ENCODE measurements at places on chromosomes 12 and 14.

- DNase-seq, result no peak
These were observed 10.0 kb upstream of the IL22 start for GRCh38 chr12:68263366-68263765.

DNA sequence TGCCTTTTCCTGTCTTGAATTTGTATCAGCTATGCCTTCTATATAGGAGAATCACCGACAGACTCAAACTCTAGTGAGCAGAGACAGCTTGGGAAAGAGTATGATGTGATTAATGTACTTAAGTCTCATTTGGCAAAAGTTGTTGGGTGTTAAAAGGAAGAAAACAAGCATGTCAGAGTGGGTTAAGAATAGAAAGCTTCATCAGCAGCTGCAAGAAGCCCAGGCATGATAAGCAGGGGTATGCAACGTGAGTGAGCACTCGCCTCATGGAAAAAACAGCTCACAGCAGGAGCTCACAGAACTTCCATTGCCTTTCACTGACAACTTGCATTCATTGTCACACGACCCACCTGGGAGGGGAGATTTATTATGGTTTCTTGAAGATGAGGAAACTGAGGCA is 35.9 kb upstream of the WNK1 start:
- no peak for DNase-seq

- no peak for DNase-seq
These were observed 131.3 kb downstream of the PTPRO start for GRCh38 chr12:15453613-15454012.

- no peak for DNase-seq
These were observed 47.5 kb upstream of the DYNC1H1 start for GRCh38 chr14:101916816-101917412.

DNA sequence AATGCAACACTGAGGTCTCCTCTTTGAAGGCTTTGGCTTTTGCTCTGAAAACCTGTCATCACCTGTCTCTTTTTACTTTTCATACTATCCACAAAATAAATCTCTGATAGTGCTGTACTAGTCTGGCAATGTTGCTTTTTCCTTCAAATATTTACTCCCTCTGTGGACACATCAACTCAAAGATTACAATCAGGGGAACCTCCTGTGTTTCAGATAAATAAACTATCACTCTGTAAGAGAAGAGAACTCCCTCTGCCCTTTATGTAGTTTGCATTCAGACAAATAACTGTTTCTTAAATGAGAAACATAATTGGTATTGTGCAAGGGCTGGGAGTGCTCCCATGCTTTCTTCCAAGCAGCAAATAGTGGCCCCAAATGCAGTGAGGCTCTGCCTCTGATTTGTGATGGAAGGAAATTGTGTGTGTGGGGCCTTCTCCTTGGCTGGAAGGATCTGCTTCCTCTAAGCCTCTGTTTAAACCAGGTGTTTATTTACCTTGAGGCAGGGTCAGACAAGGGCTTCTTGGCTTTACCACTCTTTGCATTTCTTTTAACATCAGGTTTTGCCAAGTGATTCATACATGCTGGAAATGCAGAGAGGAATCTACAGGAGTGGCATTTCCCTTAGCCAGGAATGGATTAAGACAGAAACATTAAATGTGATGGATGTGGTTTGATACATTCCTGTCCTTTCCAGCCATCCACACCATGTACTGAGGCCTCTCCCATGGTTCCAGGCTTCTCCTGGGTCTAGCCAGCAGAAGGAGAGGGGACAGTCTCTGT is 69.0 kb downstream of the AKAP6 start:
- no peak for DNase-seq

DNA sequence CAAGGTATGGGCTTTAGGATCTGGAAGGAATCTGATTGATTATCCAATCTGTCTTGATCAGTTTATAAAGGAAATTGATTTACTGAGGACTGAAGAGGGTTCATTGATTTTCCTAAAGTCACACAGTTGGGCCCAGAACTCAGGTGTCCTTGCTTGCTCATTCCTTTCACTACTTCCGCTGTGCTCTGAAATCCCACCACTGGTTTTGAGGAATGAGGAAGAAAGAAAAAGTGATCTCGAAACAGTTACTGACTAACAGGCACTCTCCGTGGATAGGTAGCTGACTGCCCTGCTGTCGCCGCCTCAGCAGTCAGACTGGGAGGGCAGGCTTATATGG is at the start of gene FITM1:
Gene FITM1 (plus strand): TSS at position 280 of the 337 bp plus-strand sequence. CDS start 905 bp downstream, outside the sequence.
- DNase-seq, result no peak

GRCh38 chr12:59823567-59823966 is 227.7 kb downstream of the SLC16A7 start:
- no peak for DNase-seq

DNA sequence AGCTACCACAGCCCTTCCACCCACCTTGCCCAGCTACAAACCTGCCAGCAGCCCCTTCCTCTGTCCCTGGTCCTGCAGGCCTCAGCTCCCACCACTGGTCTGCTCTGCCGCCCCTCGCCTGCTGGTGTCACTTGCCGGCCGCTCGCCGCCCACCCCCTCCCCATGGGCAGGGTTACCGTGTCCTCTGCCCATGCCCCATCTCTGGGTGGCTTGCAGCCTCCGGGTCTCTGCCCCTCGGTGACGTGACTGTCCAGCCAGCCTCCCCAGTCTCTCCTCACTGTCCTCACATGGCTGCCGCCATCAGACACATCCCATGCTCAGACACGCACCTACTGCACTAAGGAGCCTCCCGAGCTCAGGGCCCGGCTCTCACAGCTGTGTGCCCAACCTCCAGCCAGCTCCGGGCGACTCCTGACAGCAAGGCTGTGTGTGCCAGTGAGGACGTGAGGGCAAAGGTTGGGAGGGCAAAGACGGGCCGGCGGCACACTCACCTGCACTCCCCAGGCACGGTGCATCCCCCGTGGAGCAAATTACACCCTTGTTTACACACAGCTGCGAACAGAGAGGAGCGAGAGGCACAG is 13.4 kb downstream of the JAG2 start:
- DNase-seq, result no peak
